SK-N-SH treated with all-trans-retinoic acid at 6 μM for 48 hours (cell line): ENCODE measurements at places on chromosomes 3 and 15.
A peak's percentile ranks its signal among the peaks of the same experiment; 100 is the strongest.

- ATAC-seq: peak; percentile 95
Observed at GRCh38 chr3:143644370-143645089, 203.7 kb downstream of the SLC9A9 start.

- no peak for ATAC-seq
Observed at GRCh38 chr3:53250453-53250852, 5.4 kb downstream of the TKT start.

DNA sequence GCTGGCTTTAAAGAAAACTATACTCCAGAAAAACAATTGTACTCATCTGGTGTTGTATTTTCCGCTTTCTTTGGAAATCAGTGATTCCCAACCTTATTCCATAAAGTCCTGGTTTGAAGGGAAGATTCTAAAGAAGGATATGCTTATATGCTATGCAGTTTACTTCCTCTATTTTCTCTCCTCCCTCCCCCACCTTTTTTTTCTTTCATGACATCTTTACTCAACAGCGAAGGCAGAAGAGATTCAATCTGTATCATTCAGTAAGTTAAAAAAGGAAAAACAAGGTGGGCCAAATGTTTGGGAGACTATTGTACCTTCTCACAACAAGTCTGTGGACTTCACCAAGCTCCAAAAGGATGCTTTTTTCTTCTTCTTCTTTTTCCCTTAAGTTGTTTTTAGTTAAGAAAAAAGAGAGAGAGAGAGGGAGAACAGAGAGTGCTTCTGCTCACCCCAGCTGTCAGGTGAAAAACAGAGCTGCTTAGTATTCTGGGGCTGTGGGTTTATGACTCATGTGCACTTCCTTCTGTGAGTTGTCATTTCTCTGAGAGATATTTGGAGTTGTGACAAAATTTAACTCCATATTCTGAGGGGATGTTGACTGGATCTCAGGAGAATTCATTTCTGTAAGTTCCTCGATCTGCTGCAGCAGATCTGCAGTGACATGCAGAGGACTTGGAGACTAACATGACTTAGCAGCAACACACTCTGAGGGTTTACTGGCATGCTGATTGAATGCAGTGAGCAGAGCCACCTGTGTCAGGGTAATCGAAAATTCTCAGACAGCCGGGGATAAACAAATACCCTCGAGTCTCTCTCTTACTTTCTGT is 70.7 kb downstream of the SSR3 start:
- peak; percentile 80 for ATAC-seq

DNA sequence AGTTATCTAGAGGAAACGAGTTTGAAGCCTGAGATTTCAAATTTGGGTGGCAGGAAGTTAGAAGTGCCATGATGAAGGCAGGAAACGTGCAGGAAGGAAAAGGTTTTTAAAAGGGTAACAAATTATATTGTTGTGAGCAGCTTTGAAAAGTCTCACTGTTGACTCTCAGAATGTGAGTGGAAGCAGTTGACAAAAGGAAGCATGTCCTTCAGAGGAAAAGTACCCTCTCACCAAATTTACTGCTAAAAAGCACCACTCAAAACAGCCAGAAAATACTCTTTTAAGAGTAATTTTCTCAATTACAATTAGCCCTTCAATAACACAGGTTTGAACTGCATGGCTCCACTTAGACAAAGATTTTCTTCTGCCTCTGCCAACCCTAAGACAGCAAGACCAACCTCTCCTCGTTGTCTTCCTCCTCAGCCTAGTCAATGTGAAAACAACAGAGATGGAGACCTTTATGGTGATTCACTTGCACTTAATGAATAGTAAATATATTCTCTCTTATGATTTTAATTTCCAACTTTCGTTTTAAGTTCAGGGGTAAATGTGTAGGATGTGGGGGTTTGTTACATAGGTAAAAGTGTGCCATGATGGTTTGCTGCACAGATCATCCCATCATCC is 117.1 kb upstream of the LIPC start:
- ATAC-seq: no peak

- ATAC-seq: no peak
Observed at GRCh38 chr3:194326968-194327217, 24.2 kb downstream of the CPN2 start.

- ATAC-seq: no peak
Observed at GRCh38 chr3:32842987-32843386, 25.2 kb downstream of the TRIM71 start.

DNA sequence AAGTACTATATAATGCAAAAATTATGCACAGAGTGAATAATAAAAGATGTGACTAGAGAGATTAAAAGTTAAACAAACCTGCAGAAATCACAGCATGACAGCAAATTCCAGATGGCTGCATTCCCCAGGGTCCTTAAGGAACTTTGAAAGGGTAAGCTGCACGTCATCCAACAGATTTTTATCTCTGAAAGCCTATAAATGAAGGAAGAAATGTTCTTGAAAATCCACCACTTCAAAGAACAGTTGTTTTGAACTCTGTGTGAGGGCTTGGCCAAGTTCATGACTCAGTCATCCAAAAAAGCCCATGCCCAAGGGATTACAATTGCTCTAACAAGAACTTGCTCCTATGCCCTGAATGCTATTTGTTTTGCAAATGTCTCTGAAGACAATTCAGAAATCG is 603.6 kb downstream of the PLOD2 start:
- no peak for ATAC-seq

DNA sequence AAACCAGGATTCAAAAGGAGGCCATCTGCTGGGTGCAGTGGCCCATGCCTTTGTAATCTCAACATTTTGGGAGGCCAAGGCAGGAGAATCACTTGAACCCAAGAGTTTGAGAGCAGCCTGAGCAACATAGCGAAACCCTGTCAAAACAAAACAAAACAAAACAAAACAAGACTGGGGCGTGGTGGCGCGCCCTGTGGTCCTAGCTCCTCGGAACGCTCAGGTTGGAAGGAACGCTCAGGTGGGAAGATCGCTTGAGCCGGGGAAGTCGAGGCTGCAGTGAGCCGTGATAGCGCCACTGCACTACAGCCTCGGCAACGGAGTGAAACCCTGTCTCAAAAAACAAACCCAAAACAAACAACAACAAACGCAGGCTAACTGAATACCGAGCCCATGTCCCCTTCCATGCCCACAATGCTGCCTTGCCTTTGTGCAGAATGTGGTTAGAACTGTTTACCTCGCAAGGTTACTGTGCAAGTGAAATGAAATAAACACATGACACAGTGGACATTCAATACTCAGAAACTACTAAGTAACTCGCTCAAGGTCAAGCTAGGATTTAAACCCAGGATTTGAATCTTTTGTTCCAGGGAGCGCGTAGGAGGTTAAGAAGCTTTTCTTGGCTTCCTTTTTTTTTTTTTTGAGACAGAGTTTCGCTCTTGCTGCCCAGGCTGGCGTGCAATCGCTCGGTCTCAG is 766 bp upstream of the EMC4 start:
- peak; percentile 55 for ATAC-seq

- peak; percentile 70 for ATAC-seq
Observed at GRCh38 chr3:186514296-186515002, 29.7 kb downstream of the CRYGS start.

- no peak for ATAC-seq
Observed at GRCh38 chr3:172651936-172652625, 58.8 kb downstream of the NCEH1 start.

DNA sequence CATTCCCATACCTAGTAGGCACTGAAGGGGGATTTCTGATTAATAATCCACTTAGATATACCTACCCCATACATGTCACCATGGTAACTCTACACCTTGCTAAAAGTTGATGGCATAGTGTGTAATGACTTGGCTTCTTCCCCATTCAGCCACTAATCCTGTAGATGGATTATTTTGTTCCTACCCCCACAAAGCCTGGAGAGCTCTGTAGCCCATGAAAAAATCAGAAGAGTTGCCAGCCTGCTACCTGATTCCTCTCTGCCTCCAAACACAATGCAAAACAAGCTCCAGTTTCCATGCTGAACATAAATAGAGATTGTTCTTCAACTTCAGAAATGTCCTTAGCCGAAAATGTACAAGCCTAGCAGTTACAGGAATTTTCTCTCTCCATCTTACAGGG is 98.9 kb upstream of the PFN2 start:
- no peak for ATAC-seq

DNA sequence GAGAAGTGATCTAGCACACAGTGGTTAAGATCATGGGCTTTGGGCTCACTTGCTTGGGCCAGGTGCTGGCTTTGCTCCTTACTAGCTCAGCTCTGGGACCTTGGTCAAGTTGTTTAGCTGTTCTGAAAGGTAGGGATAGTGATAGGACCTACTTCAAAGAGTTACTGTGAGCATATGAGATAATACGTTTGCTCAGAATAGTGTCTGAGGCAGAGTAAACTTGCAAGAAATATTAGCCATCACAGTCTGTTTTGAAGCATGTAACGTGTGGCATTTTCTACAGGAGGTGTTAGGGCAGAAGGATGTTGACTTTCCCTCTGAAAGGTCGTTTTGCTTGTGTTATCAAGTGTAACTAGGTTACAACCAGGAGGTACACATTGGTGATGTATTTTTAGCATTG is 34.5 kb upstream of the NFKBIZ start:
- ATAC-seq: no peak

DNA sequence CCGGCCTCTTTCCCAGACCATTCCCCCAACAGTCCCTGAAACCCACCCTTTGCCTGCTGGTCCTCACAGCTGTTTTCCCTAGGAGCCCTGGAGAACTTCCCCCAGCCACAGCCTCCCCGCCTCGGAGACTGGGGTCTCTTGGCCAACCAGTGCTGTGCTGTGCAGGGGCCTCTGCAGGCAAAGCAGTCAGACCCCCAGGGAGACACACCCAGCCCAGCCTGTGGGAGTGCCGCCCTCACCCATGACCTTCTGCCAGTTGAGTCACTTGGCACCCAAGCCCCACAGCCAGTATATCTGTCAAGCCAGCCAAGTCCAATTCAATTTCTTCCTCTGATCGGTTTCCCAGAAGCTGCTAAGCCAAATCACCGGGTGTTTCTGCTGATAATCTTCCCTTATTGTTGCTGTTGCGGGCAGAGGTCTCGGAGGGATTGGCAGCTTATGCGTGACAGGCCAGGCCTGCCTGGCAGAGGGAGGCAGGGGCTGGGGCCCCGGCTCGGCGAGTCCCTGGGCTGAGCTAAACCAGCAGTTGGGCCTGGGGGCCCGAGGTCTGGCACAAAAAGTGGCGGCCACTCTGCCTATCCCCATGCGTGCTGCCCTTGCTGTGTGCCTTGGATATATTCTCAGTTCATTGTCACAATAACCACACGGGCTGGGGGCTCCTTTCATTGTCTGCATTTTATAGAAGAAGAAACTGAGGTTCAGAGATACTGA is 65.6 kb upstream of the SLC6A1 start:
- no peak for ATAC-seq

DNA sequence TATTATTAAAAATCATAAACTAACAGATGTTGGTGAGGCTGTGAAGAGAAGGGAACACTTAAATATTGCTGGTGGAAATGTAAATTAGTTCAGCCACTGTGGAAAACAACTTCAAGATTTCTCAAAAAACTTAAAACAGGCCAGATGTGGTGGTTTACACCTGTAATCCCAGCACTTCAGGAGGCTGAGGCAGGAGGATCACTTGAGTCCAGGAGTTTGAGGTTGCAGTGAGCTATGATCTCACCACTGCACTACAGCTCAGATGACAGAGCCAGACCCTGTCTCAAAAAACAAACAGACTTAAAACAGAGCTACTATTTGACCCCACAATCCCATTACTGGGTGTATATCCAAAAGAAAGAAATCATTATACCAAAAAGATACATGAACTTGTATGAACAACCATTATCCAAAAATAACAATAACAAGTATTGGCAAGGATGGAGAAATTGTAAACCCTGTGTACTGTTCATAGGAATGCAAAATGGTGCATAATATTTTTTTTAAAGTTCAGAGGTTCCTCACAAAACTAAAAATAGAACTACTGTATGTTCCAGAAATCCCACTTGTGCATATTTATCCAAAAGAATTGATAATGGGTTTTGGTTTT is 25.5 kb downstream of the ZNF148 start:
- no peak for ATAC-seq

DNA sequence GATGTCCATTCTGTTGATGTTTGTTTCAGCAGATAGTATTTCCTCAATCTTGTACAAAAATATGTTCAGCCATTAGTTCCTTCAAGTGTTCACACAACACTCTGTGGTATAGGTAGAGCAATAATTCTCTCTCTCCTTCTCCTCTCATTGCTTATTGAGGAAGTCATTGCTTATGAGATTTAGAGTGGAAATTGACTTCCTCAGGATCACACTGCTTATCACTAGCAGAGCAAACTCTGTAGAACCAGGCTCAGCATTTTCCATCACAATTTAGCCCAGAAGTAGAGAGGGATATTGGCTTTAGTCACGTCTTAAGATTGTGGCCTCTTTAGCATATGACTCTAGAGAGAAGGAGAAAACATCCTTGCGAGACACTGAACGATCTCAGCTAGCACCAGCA is 31.2 kb downstream of the RAB11A start:
- ATAC-seq: no peak

DNA sequence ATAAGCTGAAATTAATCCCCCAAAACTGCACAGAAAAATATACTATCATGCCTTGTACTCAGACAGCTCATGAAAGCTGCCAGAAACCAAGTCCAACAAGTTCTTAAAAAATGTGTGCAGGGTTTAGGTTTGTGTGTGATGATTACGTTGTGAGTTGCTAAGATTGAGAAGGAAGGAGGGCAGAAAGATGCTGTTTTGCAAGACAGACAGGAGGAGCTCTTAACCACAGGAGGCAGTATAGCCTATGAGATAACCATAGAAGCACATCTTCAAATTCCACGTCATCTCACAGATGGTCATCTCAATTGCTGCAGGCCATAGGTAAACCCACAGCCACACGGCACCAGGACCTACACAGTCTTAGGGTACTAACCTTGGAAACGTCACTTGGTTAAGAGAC is 191.9 kb downstream of the STT3B start:
- no peak for ATAC-seq

GRCh38 chr3:130850044-130850797 is 43.7 kb upstream of the ATP2C1 start:
- ATAC-seq: peak; percentile 63

- no peak for ATAC-seq
Observed at GRCh38 chr15:45429941-45430792, 51.8 kb upstream of the GATM start.

GRCh38 chr3:39362812-39363211 is 20.4 kb upstream of the SLC25A38 start:
- no peak for ATAC-seq
